AG04450 (cell line): ENCODE measurements at places on chromosomes 1 and 21.

DNA sequence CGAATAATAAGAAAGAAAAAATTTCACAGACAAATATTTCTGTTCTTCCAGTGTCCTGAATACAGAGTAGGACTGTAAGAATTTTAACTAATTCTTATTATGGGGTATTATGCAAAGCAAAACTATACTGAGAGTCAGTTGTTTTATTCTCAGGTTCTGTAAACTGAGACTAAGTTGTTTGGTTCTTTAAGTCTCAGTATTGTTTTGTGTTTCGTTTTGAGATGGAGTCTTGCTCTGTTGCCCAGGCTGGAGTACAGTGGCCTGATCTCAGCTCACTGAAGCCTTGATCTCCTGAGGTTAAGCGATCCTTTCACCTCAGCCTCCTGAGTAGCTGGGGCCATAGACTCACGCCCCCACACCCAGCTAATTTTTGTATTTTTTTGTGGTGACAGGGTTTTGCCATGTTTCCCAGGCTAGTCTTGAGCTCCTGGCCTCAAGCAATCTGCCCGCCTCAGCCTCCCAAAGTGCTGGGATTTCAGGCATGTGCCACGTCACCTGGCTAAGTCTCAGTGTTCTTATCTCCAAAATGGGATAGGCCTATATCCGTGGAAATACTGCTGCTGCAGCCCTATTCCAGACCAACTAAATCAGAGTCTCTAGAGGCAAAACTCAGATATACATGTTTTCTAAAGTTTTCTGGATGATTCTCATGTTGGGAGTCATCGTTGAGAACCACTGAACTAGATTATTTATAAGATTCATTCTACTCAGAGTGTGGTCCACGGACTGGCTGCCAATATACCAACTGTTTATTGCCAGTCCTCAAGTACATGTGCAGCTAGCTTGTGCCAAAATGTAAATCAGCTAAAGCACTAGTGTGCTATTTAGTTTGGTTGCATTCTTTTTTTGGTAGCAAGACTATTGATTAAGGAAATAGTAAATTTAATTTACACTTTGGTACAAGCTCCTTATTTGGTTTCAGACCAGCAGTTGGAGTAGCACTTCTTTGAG lies 116.6 kb downstream of the HS2ST1 start:
- DNase-seq = no peak

GRCh38 chr1:208524376-208524775 lies 280.2 kb upstream of the PLXNA2 start:
- DNase-seq = no peak

DNA sequence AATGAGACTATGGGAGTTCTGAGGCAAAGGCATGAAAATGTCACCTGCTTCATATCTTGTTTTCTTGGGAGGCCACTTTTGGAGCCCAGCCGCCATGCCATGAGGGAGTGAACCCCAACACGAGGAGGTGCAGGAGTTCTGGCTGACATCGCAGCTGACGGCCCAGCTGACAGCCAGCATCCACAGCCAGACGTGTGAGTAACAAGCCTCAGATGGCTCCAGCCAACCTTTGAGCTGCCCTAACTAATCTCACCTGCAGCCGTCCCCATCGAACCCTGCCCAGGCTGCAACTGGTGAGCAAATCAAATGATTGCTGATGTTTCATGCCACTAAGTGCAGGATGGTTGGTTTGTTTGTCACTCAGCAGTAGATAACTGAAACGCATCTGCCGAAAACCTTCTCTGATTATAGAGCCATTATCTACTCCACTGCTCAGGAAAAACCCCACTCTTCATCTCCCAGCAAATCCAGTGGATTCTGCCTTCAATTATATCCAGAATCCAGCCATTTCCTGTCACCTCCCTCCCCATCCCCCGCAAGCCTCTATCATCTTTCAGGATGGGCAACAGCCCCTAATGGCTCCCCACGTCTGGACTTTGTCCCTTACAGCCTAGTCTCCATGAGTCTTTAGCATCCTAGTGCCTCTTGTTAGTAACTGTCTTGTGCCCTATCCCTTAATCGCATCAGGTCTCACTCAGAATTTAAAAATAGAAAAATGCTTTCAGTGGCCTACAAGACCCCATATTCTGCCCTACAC lies 18.5 kb upstream of the RAB4A start:
- DNase-seq = no peak

- no peak for DNase-seq
Measured at GRCh38 chr1:89690595-89690994, 57.7 kb downstream of the LRRC8C start.

- DNase-seq = no peak
Measured at GRCh38 chr1:236618507-236618906, 14.2 kb upstream of the HEATR1 start.

DNA sequence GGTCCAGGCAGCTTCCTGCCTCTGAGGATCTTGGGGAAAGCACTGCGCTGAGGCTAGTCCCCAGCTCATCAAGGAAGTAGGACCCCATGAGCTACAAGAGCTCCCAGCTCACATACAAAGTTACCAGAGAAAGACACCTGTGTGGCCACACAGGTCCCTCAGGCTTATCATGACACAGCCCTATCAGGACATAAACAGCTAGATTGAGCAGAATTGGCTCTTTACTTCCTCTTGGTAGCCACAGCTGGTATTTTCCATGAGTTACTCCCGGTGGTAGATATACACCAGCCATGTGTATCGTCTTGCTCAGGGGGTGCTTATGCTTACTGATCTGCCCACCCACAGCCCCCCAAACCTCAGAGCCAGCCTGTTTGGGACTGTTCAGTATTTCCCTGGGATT lies 1.2 kb downstream of the LENEP start:
- no peak for DNase-seq

GRCh38 chr1:220222939-220223338 lies 49.3 kb downstream of the RAB3GAP2 start:
- DNase-seq = no peak

DNA sequence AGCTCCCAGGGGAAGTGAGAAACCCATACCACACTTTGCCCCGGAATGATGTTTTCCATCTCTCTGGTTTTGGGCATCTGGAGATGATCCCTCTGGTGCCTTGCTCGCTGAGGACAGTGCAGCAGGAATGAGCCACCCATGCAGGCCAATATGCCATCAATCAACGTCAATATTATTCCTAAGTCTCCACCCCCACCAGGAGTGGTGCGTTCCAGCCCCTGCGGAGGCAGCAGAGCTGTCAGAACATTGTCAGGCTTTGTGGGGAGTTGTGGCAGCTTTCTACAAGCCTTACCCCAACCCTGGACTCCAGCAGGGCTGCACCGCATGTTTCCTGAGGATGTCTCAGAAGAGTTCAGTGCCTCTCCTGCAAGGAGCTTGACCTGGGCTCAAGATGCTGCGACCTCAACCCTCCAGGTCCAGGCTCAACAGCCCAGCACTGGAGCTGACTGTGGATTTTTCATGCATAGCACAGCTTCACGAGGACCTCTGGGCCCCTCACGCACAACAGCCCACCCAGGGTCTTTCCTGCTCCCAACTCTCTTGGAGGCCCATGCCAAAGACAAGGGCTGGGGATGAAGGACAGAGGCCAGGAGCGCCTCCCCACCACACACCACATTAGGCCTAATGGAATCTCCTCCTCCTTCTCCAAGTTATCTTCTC lies 67.5 kb downstream of the PSMG1 start:
- DNase-seq = no peak

DNA sequence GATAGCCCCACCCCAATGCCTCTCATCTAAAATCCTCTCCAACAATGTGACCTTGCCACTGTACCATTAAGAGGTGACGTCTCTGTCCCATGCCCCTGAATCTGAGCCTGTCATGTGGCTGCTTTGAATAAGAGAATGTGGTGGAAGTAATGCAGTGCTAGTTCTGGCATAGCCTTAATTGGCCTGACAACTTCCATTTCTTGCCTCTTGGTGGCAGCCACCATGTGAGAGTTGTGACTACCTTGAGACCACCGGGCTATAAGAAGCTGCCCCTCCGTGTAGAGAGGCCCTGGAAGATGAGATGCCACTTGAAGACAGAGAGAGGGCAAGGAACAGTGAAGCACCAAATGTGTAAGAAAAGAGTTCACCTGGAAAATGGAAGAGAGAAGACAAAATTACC lies 95.4 kb downstream of the POFUT2 start:
- DNase-seq = no peak

- DNase-seq = no peak
Measured at GRCh38 chr1:22553104-22553880, 10.0 kb upstream of the EPHA8 start.
